ENCODE measurements at places on chromosomes 12 and 14.

DNA sequence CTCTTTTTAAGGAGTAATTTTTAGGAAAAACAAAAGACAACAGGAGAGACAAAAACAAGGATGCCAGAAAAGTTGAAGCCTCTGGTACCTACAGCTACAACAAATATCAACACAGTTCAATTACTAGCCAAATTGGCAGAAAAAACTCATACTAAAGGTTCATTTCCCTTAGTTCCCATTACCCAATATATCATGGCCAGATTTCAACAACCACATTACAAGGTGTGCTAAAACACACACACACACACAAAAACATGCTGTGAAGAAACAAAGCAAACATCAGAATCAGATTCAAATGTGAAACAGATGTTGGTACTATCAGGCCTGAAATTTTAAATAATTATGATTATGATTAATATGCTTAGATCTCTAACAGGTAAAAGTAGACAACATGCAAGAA lies 272.7 kb upstream of the CLEC14A start:
- no peak for DNase-seq

GRCh38 chr12:68483592-68484383 lies 126.9 kb upstream of the RAP1B start:
- DNase-seq: no peak

DNA sequence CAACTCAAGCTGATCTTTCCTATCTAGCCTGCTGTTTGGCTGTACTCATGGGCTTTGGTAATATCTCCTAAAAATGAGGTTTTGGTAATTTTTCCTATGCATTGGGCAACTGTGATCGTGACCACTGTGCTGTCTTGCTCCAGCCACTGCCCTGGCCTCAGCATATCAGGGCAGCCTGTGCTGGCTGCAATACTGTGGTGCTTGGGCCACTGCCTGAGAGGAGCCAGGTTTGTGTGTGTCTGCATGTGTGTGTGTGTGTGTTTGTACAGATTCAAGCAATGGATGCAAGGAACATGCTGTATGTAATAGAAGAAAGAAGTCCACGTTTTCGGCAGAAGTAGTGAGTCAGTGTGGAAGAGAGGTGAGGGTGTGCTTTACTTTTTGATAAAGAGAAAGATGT lies 13.0 kb downstream of the ERG28 start:
- peak; percentile 60 for DNase-seq

DNA sequence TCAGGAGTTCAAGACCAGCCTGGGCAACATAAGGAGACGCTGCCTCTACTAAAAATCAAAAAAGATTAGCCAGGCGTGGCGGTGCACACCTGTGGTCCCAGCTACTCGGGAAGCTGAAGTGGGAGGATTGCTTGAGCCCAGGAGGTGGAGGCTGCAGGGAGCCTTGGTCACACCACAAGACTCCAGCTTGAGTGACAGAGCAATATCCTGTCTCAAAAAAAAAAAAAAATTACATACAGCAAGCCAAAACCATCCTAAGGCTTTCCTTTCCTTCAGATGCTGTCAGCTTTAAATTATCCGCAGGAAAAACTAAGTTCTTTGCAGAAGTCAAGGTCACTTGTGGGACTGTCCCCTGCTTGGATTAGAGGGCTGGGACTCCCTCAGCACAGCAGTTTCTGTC lies 1.3 kb downstream of the CS start:
- no peak for DNase-seq

- DNase-seq: no peak
Observed at GRCh38 chr14:35992816-35993683, 166.9 kb downstream of the BRMS1L start.

- DNase-seq: no peak
Observed at GRCh38 chr12:101089271-101089670, 120.8 kb downstream of the SLC5A8 start.

DNA sequence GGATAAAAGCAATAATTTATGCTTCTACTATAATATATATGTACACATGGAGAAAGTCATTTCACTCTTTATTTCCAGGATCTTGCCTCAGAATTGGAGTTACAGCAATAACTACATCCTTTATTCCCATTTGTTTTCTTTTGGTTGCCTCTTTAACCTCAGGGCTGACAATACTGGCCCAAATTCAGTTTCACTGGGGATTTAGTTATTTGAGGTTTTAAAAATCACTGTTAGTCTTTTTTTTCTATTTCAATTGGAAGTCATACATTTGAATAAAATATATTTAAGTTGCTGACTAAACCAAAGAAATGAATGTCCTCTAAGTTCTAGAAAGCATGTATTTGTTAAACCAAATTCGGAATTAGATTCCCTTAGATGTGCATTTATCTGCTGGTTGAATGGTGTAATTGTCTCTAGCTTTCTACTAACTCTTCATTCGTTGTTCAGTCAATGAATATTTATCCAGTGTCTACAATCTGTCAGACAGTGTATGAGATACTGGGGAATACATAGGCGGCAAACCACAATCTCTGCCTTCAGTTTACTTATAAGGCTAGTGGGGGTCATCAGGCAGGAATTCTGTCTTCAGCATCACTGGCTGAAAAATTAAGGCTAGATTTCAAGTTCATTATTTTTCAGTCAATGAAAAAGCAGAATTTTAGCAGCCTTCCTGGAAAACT lies 190.8 kb upstream of the ARHGAP5 start:
- DNase-seq: no peak

GRCh38 chr14:65433646-65434045 lies 21.1 kb downstream of the FUT8 start:
- no peak for DNase-seq

DNA sequence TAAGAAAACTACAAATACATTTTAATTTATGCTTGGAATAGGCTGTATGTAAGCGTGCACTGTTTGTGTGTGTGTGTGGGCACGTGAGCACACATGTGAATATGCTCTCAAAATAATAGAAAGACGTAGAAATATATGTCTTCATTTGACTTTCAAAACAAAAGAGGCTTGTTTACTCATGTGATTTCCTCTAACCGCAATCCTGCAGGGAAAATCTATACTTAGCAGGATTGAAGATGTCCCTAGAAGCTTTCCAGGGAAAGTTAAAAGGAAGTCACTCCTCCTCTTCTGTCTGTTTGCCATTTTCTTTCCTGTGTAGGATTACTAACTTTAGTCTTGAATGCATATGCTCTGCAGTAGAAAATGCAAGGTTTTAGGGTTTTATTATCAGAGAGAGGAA lies 404.7 kb downstream of the MDGA2 start:
- no peak for DNase-seq

- DNase-seq: no peak
Observed at GRCh38 chr12:80151131-80151530, 51.8 kb downstream of the OTOGL start.
